Right lobe of liver (tissue), 6 donors: ENCODE measurements at places on chromosomes 11 and 22. TPM values are rescaled to one million over a fixed set of nuclear protein-coding genes. Genes with fewer than 3 reads are reported as not detected.

Gene THY1
- total RNA-seq: 2.9 TPM

Gene OVCH2
- total RNA-seq: not detected

Gene BEST1
- total RNA-seq: 0.68 TPM

Gene RTN4R
- 3.0 TPM for total RNA-seq

Gene CSNK2A3
- not detected for total RNA-seq

- no peak for DNase-seq
Measured at GRCh38 chr11:96794152-96794551, 404.3 kb downstream of the JRKL start.

DNA sequence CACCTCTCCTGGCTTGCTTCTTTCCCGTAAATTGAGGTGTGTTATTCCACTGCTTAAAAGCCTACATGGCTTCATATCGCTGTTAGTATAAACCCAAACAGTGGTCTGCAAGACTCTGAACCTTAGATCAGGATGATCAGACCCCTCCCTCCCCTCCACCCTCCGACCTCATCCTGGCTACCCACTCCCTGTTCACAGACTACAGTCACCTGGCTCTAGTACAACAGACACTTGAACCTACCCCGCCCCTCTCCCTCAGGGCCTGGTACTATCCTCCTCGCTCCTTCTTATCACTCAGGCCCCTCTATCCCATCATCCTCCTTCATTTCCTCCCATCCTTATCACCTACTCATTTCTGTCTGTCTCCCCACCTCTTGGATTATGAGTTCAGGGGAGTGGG, 20.1 kb downstream of the PTPRJ start:
- DNase-seq: no peak

DNA sequence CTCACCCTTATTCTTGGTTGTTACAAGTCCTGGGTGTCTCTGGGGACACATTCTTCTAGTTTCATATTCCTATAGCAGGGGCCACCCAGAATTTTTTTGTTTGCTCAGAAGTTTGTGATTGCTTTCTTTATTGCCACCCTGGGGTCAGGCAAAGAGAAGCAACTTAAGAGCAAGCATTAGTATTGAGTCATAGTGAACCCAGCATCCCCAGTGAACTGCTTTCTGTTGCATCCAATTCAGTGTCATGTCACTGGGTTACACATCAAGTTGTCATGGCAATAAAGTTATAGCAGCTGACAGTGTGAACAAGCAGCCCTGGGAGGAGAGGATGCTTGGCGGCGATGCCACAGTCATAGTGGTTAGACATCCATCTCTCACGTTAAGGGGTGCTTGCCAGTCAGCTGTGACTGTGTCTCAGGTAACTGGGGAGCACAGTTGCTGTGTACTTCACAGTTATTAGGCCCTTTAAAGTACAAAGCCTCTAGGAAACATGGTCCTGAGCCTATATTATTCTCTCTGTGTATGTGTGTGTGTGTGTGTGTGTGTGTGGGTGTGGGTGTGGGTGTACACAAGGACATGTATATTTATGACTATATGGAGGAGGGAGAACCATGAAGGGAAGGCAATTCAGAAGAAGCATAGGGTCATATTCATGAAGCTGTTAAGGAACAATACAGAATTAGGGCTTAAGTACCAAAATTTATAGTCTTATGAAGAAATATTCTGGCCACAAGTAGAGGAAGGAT, 52.5 kb downstream of the TRIM44 start:
- DNase-seq: no peak

DNA sequence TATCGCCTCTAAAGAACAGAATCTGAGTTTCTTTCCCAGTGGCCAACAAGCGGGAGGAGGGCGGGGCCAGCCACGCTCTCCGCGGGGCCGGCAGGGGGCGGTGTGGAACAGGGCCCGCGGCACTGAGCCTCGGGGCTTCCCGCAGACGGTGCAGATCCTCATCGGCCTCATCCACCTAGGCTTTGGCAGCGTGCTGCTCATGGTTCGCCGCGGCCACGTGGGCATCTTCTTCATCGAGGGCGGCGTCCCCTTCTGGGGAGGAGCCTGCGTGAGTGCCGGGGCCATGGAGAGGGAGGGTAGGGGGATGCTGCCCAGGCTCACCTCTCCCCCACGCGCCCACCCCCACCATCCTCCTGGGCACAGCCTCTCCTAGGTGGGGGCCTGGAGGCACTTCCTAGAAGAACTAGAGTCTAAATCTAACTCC, 10.7 kb downstream of the MS4A15 start:
- DNase-seq: no peak

DNA sequence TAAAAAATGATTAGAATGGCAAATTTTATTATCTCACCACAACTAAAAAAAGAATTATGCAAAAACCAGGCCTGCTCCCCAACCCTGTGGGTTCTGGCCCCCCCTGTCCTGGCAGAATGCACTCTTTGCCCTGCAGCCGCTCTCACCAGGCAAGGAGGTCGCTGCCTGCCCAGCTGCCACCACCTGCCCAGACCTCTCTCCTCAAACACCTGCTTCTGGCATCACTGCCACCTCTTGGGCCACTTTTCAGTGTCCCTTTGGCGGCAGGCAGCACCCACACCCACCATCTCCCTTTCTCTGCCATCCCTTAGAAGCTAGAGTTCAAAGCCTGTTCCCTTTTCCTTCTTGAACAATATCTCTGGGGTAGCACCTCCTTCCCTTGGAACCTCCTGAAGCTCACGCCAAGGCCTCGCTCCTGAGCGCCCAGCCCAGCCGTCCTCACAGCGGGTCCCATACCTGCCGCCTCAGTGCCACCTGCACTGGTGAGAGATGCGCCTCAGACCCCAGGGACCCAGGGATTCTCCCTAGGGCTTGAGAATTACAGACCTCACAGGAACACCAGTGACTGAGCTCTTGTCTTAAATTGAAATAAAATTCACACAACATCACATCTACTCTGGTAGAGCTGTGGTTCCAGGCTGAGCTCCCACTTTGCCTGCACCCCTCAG, 44.6 kb downstream of the SGSM3 start:
- no peak for DNase-seq

DNA sequence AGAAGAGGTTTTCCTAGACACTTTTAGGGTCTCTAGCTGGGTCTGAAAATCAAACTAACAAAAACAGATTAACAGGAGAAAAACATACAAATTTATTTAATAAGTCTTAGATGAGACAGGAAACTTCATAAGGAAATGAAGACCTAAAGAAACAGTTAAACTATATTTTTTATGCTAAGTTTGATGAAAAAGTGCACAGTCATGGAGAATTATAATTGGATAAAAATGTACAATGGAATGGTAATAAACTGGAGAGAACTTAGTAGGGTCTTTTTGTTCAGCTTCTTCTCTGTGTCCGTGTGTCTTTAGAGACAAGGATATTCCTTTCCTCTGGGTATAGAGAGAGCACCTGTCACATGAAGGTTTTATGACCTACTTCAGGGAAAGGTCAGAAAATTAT, 323.4 kb downstream of the RAB38 start:
- DNase-seq: no peak

GRCh38 chr22:17213976-17214375, 5.3 kb downstream of the ADA2 start:
- DNase-seq: peak; percentile 80

GRCh38 chr22:21591695-21592094, 24.2 kb downstream of the UBE2L3 start:
- DNase-seq: no peak

GRCh38 chr22:26325641-26326040, 103.4 kb upstream of the ASPHD2 start:
- DNase-seq: no peak

DNA sequence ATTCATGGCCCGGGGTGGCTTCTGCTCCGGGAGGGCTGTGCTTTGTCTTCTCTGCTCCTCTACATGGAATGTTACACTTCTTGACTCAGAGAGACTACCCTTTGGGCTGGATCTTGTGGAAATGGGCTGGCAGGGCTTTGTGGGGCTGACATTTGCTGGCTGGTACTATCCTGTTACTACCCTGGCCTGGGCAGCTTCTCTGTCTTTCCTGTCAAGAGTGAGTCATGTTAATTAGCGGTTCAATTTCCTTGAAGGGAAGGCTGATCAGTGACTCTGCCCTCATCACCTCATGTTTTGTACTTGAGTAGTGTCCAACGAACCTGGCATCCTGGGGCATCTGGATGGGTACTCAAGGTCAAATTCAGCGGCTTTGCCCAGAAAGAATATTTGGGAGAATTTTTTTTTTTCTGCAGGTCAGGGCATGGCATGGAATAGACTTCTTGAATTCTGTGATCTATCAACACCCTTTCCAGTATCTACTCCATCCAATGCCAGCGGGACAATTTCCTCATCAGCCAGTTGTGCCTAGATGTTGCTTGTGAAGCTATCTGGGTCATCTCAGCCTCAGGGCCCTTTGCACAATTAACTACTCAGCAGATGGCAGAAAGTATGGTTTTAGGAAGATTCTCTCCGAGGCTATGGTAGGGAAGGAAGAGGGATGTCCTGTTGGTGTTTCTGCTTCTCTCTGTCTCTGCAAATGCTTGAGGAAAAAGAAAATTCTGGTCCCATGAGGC, 140.5 kb upstream of the PLET1 start:
- DNase-seq: no peak

DNA sequence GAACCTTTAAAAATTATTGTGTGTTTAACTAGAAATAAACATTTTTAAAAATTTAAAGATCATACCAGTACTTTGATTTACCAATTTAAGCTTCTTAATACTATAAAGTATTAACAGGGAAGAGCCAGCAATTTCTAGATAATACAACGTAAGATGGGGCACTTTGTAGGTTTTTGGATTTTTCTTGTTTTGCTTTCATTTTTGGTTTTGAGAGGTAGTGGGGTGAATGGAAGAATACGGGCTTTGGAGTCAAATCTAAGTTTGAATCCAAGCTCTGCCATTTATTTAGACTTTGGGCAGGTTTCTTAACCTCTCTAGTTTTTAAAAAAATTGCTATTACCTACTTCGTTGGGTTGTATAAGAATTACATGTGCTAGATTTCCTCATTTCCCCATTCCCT, 44.9 kb downstream of the CSTPP1 start:
- no peak for DNase-seq

GRCh38 chr11:109048098-109048497, 373.9 kb upstream of the C11orf87 start:
- DNase-seq: no peak

GRCh38 chr11:117843666-117844484, 19.3 kb upstream of the FXYD2 start:
- peak; percentile 82 for DNase-seq

- no peak for DNase-seq
Measured at GRCh38 chr11:76330651-76331050, 50.3 kb downstream of the THAP12 start.

- DNase-seq: no peak
Measured at GRCh38 chr11:77580712-77581337, 8.9 kb upstream of the AQP11 start.

DNA sequence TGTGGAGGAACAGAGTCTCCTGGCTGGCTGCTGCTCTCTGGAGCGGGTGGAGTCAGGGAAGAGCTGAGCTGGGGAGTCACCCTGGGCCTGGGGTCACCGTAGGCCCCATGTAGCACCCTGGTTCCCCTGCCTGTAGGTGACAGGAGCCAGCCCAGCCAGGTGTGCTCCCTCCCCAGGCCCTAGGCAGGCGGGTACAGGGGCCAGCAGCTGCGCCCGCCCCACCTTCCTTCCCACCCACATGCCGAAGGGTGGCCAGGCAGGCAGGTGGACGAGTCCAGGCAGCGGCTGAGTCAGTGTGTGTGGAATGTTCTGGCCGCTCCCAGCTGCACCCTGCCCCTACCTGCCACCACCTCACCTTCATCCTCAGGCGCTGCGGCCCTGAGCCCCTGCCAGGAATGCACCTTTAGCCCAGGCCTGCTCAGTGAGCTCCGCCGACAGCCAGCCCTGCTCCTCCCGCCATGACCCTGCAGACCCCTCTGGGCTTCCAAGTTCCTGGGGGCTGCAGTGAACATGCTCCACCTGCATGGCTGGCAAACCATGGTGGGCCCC, 654 bp upstream of the SYT8 start:
- DNase-seq: peak; percentile 40

DNA sequence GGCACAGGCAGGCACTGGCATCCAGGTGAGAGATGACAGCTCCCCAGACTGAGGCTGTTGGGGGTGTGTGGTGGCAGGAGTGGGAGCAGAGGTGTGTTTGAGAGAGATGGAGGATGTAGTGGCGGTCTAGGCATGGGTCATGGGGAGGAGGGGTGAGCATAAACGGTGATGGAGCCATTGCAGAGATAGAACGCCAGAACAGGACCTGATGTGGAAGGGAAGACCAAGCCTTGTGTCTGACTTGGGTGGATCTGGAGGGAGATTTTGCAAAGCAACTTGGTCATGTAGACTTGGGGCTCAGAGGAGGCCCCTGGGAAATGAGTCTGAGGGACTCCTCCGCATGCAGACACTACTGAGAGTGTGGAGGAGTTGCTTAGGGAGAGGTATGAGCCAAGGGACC, 50.0 kb upstream of the CLDN5 start:
- DNase-seq: no peak

GRCh38 chr11:74932797-74933196, 16.1 kb downstream of the XRRA1 start:
- DNase-seq: no peak

DNA sequence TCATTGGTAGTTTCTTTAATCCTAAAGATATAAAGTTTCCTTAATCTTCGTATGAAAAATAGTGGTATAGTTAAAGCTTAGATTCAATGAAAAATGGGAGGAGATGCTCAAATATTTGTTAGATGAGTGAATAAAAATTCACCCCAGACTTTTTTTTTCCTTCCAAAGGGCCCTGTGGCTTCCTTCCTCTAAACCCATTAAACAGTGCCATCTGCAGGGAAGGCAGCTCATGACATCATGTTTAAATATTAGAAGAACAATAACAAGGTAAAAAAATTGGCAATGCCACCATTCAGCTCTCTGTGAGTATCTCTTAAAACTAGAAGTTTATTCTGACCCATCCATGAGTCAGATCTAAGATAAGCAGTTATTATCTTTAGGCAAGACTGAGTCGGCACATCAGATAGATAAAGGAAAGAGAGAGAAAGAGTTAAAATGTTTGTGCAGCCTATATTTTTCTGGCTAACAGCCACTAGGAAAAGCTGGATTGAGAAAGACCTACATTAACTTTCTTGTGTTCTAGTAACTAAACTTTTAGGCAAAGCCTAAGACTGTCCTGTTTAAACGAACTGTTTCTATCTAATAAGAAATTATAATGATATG, 19.1 kb upstream of the OOSP1 start:
- no peak for DNase-seq

GRCh38 chr11:94593030-94593429, 25.9 kb downstream of the PIWIL4 start:
- no peak for DNase-seq

DNA sequence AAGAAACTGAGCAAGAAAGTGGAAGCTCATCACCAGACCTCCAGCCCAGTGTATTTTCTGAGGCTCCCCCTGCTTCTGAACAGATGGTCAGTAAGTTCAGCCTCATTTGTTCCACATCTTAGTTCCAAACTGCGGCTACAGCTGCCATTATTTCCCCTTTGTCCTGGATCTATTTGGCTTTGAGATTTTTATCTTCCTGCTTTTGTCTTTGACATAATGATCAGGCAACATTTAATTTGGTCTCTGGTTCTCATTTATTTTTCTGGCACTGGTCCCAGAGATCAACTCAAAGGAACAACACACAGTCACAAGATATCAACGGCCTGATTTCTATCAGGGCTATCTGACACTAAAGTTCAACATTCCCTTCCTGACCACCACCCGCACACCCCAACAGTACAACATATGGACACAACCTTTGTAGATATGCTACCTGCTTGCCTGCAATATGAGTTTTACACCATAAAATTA, 137.5 kb downstream of the FAM76B start:
- DNase-seq: no peak

GRCh38 chr11:33329705-33330329, 72.6 kb downstream of the HIPK3 start:
- DNase-seq: no peak

GRCh38 chr22:46996595-46997310, 234.3 kb downstream of the TBC1D22A start:
- DNase-seq: no peak
